Left ventricle myocardium superior (tissue), 1 donor: ENCODE measurements at places on chromosomes 7 and 10.

GRCh38 chr10:48525113-48525512 is 79.8 kb downstream of the ARHGAP22 start:
- DNase-seq = no peak

GRCh38 chr7:128104108-128104742 is 73.0 kb upstream of the LRRC4 start:
- DNase-seq = no peak

- no peak for DNase-seq
Observed at GRCh38 chr10:114420811-114421485, 16.6 kb upstream of the AFAP1L2 start.

GRCh38 chr10:34814913-34815184 is 247 bp downstream of the PARD3 start:
- no peak for DNase-seq

- no peak for DNase-seq
Observed at GRCh38 chr7:144907577-144907976, 71.7 kb upstream of the TPK1 start.

DNA sequence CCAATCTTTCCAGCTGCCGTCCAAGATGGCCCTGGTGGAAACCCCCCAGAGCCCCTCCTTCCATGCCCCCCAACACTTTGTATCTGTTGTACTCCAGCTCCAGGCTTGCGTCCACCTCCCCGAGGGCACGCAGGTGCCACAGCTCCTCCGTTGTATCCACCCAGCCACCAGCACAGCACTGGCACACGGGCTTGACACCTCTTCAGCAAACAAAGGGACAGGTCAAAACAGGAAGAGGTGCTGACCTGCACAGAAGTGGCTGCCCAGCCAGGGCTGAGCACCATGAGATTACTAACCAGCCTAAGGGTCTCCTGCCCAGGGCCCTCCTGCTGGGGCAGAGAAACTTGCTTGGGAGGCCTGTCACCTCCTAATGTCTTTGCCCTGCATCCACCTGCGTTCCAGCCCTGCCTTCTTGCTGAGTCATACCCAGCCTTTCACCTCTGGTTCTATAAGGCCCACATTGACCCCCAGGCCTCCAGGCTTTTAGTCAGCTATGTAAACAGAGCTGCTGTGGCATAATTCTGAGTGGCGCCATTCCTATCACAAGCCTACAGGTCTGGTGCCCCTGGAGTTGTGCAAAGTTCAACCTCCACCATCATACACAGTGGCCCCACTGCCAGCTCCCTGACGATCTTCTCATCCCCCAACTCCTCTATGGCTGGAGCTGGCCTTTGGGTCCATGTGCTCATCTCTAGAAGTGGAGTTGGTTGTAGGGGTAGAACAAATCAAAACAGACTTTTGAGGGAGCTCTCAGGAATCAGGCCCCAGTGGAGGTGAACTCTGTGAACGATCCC is 20.9 kb downstream of the SLC29A3 start:
- no peak for DNase-seq

- DNase-seq = no peak
Observed at GRCh38 chr10:77160679-77161078, 476.9 kb downstream of the KCNMA1 start.

- DNase-seq = no peak
Observed at GRCh38 chr10:107126512-107127065, 37.9 kb downstream of the SORCS1 start.

GRCh38 chr7:47179812-47180515 is 401.9 kb downstream of the TNS3 start:
- DNase-seq = no peak

- DNase-seq = no peak
Observed at GRCh38 chr7:144255471-144255897, 9.1 kb downstream of the OR2A7 start.

- no peak for DNase-seq
Observed at GRCh38 chr7:138565451-138566114, 105.5 kb downstream of the TRIM24 start.

DNA sequence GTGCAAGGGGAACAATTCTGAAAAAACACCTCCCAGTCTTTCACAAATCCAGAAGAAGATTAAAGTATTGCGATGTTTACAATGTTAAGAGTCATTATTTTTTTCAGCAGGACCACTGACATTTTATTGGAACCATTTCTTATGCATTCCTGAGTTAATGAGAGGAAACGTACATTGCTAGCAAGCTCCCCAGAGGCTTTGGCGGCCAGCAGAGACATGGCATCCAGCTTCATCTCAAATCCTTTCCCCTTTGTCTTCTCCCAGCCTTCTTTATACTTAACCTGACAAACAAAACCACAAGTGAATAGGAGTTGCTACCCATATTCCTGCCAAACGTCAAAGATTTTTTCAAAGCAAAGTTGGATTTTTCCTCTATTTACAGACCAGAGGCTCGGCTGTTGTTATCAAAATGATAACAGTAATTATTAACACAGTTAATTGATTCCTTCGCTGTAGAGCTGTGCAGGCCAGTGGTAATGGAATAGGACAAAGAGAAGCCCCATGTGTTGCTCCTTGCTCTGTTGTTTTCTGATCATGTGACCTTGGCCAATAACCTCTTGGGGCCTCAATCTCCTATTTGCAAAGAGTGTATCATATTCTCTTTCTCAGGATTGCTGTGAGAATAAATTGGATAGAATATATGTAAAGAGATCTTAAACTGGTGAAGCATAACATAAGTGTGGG is 32.0 kb downstream of the NRAP start:
- DNase-seq = no peak

GRCh38 chr10:127942811-127943210 is 35.9 kb downstream of the PTPRE start:
- DNase-seq = no peak

DNA sequence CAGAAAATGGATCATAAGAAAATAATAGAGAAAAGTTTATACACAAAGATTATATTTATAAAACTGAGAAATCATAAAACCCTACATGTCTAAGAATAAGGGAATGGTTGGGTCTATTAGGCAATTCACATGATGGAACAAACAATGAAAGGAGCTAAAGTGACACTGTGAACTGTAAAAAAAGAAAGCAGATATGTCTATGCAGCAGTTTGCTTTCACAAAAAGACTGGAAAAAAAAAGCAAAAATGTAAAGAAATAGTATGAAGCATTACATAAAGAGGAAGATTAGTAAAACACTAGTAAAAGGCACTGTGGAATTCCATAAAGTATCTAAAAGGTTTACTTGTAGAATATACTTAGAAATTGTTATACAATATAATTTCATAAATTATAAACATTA is 95.9 kb downstream of the HBP1 start:
- no peak for DNase-seq

DNA sequence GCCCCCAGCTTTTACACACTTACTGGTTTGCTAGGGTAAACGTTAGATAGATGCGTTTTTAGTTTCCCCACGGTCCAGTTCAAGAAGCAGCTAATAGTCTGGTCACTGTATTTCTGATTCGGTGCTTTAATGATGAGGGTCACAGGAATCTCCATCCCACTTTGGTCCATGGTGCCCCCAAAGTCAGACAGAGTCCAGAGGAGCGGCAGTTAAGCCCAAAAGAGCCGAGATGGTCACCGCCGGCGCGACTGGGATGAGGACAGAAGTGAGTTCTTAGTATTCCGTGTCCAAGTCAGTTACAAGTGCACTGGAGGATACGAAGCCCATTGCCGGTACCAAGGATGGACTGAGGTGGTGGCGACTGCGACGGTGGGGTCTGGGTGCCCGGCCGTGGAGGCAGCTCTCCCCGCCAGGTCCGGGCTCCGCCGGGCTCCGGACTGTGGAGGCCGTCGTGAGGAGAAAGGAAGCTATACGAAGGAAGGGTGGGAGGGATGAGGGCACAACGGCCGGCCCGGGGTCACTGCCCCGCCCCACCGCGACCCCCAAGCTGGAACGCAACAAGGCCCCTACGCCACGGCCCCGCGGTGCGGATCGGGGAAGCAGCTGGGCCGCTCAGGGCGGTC is 663 bp downstream of the HERPUD2 start:
- no peak for DNase-seq

GRCh38 chr10:68223535-68224165 is 8.3 kb downstream of the ATOH7 start:
- DNase-seq = no peak

- DNase-seq = no peak
Observed at GRCh38 chr10:31209478-31209877, 109.5 kb upstream of the ZEB1 start.

GRCh38 chr10:121891103-121891502 is 36.7 kb downstream of the ATE1 start:
- no peak for DNase-seq

DNA sequence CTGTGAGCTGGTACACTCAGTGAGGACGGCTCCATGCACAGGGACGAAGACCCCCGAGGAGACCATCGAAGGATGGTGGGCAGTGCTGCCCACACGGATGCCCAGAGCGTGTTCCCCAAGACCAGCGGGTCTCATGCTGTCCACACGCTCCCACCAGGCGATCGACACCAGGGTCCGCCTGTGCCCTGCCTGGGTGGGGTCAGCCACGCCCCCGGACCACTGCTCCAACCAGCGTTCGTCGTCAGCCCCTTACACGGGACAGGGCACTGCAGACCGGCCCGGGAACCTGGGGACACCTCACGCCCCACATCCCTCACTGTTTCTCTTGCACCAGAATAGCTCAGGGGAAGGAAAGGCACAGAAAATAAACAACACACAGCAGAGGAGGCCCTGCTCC is 223.5 kb downstream of the DNAJB6 start:
- peak; percentile 23 for DNase-seq

GRCh38 chr7:125773113-125773785 is 843.6 kb upstream of the POT1 start:
- no peak for DNase-seq

DNA sequence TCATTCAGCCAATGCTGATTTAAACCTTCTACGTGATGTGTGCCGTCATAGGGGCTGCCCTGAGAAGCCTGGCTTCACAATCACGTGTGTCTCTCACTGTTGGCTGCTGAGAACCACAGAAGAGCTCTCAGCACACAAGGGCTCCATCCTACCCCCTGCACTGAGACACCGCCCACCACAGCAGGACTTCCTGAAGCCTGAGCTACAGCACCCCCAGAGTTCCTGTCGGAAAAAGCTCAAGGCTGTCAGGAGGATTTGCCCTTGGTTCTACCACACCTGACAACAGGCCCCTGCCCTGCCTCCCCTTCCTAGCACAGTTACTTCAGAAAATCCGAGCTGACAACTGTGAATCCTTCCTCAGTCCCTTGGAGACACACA is 191.9 kb downstream of the MAD1L1 start:
- peak; percentile 7 for DNase-seq

GRCh38 chr10:49368256-49368655 is 27.6 kb downstream of the DRGX start:
- DNase-seq = no peak

DNA sequence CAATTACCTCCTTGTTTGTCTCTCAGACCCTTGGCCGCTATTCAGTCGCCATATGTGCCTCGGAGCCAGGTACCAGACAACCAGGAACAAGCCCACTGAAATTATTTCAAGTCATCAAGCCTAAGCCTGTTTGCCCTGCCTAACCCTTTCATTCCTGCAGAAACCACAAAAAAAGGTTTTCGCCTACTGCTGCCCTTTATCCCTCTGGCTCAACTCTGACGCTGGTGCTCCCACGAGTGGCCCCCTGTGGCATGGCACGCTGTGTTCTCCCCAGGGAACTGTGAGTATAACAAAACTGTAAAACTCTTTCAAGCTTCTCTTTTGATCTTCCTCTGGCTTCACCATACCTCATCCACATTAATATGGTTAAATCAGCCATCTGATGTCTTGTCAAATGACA is 215.7 kb upstream of the CDC14C start:
- DNase-seq = no peak

- no peak for DNase-seq
Observed at GRCh38 chr10:251982-252582, 116.8 kb downstream of the ZMYND11 start.

- DNase-seq = no peak
Observed at GRCh38 chr7:134856091-134856490, 76.7 kb downstream of the CALD1 start.
